ENCODE measurements at places on chromosomes 1 and 21.

DNA sequence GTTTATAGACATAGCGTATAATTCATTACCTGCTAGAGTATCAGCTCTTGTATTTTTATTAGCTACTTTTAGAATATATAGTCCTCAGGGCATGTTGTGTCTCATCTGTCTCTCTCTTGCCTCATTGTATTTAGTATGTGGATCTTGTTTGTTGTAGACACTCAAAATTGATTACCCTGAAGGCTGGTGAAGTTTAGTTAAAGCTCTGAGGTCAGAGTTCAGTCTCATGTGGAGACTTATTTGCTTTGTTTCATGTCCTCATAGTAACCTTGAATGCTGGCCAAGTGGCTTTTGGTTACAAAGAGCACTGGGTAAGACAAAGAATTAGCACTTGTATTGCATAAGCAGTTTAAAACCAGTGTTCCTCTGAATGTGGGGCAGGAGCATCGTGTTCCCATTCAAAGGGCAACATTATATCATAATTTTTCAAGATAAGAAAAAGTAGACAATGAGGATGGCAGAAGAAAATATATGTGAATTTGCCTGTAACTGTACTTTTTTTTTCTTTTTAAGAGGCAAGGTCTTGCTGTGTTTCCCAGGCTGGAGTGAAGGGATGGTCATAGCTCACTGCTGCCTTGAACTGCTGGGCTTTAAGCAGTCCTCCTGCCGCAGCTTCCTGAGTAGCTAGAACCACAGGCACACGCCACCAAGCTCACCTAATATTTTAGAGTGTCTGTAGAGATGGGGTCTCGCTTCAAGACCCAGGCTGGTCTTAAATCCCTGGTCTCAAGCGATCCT, 17.4 kb downstream of the CNST start:
- DNase-seq = no peak

DNA sequence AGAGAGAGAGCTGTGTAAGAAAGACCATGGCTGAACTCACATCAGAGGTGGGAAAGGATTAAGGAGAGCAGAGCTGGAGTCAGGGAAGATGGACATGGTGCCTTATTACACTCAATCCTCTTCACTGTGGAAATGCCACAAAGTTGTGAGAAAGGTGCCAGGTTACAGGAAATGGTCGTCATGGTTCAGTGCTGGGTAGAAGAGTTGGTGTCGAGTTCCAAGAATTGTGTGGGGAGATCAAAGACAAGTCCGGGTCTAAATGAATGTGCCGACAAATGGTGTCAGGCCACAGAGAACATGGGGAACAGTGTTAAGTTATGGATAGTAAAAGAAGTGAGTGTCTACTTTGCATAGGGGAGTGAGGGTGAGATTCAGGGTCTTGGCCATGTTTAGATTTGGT, 40.9 kb downstream of the LAMC2 start:
- no peak for DNase-seq

- no peak for DNase-seq
Observed at GRCh38 chr1:8456991-8457390, 139.1 kb downstream of the SLC45A1 start.

DNA sequence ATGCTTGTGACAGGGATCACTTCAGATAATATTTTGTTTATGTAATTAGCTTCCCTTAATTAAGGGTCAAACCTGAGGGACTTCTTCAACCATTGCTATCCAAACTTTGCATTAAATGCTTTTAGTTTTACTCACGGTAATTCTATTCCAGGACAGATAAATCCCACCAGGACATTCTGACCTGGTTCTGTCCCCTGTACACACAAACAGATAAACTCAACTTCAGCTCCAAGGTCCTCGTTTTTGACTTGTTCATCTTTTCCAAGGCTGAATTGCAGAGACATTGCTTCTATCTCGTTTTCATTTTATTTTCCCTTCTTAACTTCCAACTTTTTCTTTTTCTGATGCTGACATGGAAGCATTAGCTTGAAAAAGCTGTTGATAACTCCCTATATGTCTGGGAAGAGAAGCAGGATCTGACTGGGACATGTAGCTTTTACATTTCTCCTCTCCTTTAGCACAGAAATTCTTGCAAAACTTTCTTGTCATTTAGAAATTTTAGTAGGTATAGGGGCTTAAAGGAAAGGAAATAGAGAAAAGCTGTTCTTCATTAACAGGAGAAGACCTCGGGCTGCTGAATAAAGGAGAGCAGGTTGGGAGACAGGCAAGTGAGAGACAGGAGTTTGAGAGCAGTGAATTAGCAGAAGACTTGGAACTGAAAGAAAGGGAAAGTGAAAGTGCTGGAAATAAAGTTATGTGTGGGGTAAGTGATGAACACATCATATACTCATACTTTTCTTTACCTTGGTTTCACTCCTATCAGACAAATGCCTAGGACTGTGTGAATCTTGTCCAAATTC, 231.7 kb upstream of the B3GALT2 start:
- DNase-seq = no peak

- DNase-seq = no peak
Observed at GRCh38 chr1:29346576-29346975, 110.3 kb downstream of the PTPRU start.

DNA sequence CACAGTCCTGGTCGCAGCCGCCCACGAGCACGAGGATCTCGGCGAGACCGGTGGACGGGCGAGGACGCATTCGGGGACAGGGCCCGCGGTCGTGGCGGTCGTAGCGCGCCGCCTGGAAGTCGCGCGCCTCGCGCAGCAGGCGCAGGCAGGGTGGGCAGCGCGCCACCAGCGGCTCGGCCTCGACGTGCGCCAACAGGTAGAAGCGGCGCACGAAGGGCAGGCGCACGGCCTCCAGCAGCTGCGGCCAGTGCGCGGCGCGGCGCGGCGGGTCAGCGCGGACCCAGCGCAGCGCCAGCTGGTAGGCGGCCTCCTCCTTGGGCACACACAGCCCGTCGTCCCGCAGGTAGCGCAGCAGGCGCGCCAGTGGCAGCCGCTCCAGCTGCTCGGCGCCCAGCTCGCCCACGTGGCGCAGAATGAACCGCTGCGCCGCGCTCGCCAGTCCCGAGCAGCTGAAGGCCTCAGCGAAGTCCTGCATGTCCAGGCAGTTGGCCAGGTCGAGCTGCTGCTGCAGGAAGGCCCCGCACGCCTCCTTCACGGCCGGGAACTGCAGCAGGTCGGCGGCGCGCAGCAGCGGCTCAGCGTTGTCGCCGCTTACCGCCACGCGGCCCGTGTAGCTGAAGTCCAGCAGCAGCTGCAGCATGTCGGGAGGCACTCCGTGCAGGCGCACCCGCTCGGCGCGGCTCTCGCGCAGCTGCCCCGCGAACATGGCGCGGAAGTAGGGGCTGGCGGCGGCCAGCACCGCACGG, 573 bp downstream of the KLHL21 start:
- DNase-seq = no peak

DNA sequence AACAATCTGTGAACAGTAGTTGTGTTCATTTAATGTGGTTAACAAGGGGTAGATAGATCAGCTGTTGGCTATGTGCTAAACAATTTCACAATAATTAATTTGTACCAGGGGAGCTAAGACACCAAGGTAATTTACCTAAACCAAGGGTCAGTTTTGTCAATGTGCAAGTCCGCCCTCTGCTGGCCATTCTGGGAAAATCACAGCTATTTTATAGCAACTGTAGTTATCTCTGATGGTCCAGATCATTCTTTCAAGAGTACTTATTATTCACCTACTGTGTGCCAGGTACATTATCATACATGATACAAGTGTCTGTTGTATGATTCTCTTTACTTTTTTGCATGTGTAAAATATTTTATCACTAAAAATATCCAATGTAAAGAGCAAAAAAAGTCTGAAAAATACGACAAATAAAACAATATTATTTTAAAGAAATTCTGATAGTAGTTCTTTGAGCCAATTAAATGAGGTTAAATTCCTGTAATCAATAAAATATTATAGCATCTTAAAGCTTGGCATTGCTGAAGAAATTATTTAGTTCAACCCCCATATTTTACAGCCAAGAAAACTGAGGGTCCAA, 312.3 kb upstream of the FAM78B start:
- peak; percentile 20 for DNase-seq

DNA sequence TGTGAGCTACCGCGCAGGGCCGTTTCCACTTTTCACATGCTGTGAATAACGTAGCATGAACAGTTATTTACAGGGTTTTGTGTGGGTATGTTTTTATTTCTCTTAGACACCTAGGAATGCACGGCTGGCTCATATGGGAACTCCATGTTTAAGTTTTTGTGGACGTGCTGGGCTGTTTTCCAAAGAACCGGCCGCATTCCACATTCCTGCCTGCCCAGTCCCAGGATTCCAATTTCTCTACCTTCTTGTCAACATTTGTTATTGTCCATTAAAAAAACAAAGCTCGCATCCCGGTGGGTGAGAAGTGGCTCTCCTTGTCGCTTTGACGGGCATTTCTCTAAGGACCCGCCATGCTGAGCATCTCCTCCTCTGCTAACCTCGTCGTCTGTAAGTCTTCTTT, 47.1 kb upstream of the LRRC3 start:
- no peak for DNase-seq

- no peak for DNase-seq
Observed at GRCh38 chr21:18249672-18250071, 5.0 kb downstream of the CHODL start.

- DNase-seq = no peak
Observed at GRCh38 chr1:92029241-92029922, 403 bp upstream of the EPHX4 start.

DNA sequence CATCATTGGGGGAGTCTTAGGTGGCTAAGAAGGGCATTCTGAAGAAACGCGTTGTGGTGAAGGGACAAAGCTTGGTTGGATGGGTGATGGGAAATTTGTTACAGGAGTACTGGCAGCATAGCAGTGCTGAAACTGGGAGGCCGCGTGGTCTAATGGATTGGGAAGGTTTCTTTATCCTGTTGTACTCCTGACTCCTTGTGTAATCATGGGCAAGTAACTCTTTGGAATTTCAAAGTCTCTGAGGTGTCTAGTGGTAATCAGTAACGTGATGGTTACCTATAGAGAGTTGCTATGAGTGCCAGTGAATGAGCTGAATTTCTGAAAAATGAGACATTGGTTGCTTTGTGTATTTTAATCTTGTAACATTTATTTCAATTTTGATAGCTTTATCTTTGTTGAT, 18.5 kb downstream of the DONSON start:
- no peak for DNase-seq

DNA sequence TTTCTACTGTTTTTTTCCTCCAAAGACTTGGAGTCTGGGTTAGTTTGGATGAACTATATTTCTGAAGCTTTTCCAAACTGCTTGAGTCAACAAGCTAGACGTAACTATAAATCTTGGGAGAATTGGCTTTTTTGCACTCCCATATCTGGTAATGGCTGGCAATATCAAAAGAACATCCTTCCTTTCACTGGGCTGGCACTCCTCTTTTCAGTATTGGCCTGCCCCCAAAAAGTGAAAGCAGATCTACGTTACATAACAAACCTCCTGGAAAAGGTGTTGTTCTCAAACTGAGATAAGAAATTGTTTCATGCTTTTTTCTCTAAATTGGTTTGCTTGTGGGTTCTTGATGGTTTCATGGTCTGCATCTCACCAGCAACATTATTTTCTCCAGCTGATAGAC, 499.3 kb downstream of the NEGR1 start:
- DNase-seq = no peak

DNA sequence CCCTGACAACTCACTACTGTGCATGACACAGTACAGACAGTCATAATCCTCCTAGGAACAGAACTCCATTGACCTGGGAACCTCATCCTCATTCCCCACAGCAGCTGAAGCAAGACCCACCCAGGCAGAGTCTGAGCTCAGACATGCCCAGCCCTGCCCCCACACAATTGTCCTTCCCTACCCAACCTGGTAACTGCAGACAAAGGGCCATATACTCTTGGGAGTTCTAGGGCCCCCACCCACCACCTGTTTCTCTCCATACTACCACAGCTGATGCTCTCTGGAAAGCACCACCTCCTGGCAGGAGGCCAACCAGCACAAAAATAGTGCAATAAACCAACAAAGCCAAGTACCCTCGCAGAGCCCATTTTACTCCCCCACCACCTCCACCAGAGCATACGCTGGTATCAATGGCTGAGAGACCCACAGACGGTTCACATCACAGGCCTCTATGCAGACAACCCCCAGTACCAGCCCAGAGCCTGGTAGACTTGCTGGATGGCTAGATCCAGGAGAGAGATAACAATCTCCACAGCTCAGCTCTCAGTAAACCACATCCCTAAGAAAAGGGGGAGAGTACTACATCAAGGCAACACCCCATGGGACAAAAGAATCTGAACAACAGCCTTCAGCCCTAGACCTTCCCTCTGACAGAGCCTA, 159.7 kb upstream of the CXADR start:
- DNase-seq = no peak

- DNase-seq = no peak
Observed at GRCh38 chr1:202105571-202106339, 17.0 kb upstream of the GPR37L1 start.

DNA sequence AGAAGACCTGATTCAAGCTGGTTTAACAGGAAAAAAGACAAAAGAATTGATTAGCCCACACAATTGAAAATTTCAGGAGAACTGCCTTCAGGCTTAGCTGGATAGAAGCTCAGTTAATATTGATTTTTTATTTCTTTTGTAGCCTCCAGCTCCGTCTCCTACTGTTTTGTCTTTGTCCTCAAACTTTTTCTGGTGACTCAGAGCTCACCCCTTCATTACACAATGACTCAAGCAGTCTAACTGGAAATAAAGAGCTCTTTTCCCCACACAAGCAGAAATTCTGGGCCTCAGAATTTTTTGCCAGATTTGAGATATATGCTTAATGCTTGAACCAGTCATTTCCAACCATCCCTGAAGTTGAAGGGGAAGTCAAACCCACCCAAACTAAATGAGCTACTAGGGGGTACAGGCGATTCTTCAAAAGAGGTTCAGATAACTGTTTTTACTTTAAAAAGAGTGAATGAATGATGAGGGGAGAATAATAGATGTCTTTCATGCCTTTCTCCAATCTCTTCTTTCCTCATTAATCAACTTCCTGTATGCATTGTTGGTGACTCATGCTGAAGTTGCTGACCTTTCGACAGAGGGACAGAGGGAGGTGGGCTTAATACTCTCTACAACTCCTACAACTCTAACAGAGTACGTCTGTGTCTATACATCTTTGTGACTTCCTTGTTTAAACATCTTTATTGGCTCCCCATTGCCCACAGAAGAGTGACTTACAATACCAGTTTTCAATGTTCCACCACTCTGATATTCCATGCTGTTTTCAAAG, 6.2 kb upstream of the ACP6 start:
- DNase-seq = no peak

DNA sequence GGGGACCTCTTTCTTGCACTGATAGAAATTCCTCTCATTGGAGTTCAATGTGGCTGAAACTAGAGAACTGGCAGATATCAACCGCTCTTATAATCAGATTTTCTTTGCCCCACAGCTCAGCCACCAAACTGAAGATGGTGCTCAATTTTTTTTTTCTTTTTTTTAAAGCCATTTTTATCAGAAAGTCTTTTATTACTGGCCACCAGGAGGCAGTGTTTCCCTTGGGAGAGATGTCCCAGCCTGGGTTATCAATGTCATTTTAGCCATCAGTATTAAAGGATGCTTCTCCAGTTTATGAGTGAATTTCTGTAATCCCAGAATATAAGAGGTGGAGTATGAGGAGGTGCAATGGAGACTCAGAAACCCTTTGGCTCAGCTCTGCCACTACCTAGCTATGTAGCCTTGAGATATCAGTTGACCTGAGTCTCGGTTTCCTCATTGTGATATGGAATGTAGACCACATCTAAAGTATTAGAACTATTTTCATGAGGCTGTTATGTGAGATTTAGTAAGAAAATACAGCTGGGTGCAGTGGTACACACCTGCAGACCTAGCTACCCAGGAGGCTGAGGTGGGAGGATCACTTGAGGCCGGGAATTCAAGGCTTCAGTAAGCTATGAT, 27.6 kb downstream of the CD244 start:
- no peak for DNase-seq

- peak; percentile 19 for DNase-seq
Observed at GRCh38 chr21:36156815-36157670, at the start of gene DOP1B. Gene DOP1B (plus strand): TSS chr21:36156824. CDS start chr21:36164734, 7,910 bp downstream.

GRCh38 chr1:55741516-55741915, 526.4 kb upstream of the USP24 start:
- DNase-seq = no peak

Data from stimulated activated CD8-positive, alpha-beta memory T cell treated with anti-CD3 and anti-CD28 coated beads, Interleukin-4, amount 100 ng/mL, for 24 hours (primary cell).